Activated naive CD4-positive, alpha-beta T cell treated with Interleukin-2 at 50 U/mL for 16 hours (primary cell): ENCODE measurements at places on chromosomes 7 and 10.

- DNase-seq: no peak
Measured at GRCh38 chr7:150735596-150736358, 1.4 kb upstream of the GIMAP5 start.

- DNase-seq: no peak
Measured at GRCh38 chr7:45190406-45191165, 33.0 kb downstream of the RAMP3 start.

DNA sequence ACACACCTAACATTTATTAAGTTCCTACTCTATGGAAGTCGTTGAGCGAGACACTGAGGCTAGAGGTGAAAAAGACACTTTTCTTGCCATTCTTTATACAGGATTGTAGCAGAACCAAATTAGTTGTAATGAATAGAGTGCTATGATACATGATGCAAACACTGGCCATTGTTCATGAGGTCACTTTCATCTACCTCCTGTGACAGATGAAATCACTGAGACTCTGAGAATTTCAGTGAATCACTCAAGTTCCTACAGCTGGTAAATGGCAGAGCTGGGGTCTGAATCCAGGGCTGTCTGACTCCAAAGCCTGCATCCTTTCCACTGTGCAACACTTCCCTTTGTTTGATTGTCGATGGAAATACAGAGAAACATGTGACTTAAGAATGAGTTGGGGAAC is 657.6 kb downstream of the LRMDA start:
- DNase-seq: no peak

DNA sequence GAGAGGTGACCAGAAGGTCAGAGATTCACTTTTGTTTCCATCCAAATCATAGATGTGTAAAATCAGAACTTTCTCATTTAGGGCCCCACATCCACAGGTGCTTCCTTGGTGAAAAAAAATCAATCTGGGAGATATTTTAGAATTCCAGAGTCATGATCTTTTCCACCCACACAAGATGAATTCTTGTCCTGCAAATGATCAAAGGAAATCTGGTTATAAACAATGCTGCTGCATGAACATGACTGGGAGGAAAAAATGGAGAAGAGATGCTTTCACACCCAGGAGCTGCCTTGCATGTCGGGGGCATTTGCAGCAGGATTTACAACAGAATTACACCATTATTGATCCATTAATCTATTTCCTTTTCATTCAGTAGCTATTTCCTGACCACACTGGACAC is 106.5 kb upstream of the TMEM72 start:
- no peak for DNase-seq
